ENCODE measurements at places on chromosomes 2 and 18.

GRCh38 chr2:26067186-26067974 is 33.5 kb downstream of the RAB10 start:
- no peak for DNase-seq

- DNase-seq = no peak
These were observed 419.0 kb downstream of the DSC3 start for GRCh38 chr18:30623401-30624065.

GRCh38 chr2:39733070-39733674 is 45.9 kb downstream of the THUMPD2 start:
- no peak for DNase-seq

DNA sequence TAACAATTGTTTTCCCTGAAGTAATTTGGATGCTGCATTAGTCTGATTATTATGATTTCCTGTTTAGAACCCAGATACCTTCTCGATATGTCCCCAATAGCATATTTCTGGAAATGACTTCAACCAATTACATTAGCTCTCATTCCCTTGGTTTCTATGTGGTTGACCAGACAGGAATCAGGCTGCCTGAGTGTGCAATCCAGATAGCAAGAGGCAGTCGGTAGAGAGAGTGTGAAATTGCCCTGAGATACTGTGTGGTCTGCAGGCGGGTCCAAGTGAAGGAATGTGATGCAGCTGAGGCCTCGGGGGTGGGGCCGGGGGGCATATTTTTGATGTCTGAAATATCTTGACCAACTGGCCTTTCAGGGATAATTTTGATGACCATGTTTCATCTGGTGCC is 143.9 kb upstream of the ITGA6 start:
- DNase-seq = peak; percentile 71

DNA sequence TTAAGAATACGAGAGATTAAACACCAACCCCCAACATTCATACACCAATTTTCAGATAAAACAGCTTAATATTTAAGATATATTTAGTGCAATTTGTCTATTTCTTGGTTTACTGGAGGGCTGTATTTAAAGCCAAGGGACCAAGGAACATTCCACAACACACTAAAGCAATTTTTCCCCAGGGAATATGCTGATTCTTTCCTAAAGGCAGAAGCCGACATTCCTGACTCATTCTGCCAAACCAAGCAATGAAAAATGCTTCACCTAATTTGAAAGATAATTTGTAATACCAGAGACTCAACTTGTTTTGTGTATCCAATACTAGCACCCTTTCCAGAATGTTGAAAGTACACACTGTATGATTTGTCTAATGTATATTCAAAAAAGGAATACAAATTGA is 1267.6 kb upstream of the PIK3C3 start:
- DNase-seq = no peak

DNA sequence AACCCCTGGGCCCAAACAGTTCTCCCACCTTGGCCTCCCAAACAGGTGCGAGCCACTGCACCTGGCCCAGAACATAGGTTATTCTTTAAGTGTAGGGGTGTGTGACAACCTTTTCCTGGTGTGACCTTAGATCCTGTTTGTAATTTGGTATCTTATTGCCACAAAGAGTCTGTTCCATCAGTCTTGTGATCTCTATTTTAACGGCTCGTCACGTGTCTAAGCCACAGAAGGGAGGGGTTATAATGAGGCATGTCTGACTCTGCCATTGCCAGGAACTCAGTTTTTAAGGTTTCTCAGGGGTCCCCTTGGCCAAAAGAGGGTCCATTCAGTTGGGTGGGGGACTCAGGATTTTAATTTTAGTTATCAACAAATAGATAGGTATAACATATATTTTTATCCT is 4.4 kb upstream of the ALS2 start:
- DNase-seq = no peak

GRCh38 chr2:26745609-26746327 is 18.3 kb upstream of the SLC35F6 start:
- DNase-seq = peak; percentile 33

All from KG1 (cell line).